ENCODE measurements at places on chromosomes 16 and 17.

DNA sequence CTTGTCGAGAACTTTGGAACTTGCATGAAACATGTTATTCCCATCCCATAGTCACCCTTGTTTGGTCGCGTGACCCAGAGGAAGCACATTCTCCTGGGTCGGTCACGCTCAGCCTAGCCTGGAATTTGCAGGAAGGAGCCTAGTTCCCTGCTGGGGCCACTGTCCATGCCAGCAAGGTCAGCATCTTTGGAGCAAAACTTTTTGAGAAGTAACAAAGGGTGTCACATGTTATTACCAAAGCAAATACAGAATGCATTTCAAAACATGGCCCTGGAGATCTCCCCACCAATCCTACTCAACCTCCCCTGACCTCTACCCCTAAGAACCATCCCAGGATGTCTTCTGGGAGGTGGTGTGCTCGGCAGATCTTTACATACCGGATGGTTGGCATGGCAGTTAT lies 26.2 kb upstream of the IRF8 start:
- DNase-seq, result no peak

GRCh38 chr16:85390511-85391174 lies 222.5 kb upstream of the GSE1 start:
- no peak for DNase-seq

DNA sequence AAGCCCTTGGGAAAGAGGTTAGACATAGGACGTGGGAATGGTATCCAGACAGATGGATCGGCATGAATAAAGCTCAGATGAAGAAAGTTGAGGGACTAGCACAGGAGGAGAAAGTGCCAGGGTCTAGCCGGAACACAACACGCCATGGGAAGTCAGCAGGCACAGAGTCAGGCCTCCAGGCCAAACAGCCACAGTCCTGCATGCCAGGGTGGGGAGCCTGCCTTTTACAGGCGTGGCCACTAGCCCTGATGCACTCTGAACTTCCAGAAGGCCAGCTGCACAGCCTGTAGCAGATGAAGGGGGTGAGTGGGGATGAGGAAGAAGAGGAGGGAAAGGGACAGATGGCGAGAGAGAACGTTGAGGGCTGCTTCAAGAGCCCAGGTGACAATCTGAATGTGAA lies 5.2 kb downstream of the B9D1 start:
- DNase-seq, result no peak

- DNase-seq, result no peak
Measured at GRCh38 chr16:65178151-65178550, 56.3 kb upstream of the CDH11 start.

- no peak for DNase-seq
Measured at GRCh38 chr17:32156656-32157055, 14.4 kb downstream of the RHOT1 start.

- DNase-seq, result no peak
Measured at GRCh38 chr17:2054512-2055291, at the start of gene HIC1. Gene HIC1 (plus strand): TSS chr17:2055103. CDS start chr17:2056691, 1,588 bp downstream.

GRCh38 chr17:76080768-76081287 lies 1.8 kb downstream of the ZACN start:
- no peak for DNase-seq

GRCh38 chr17:56587298-56587697 lies 6.2 kb upstream of the NOG start:
- no peak for DNase-seq

DNA sequence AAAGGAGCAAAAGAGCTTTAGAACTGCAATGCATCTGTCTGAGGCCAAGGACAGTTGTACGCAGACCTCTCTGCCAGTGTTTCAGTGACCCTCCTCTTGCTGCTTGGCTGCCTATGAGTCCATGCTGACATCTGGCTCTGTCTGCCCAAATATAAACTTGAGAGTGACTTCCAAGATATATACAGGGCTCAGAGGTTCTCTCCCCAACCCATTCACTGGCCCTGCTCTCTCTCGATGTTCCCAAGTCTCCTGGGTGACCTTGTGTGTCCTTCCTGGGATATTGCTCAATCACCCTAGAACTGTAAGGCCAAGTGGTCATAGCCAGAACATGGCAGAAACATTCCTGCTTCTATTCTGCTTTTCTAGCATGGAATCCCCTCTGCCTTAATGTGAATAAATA lies 716.3 kb downstream of the WWOX start:
- DNase-seq, result no peak

GRCh38 chr17:33166472-33166871 lies 126.6 kb downstream of the ASIC2 start:
- DNase-seq, result no peak

- no peak for DNase-seq
Measured at GRCh38 chr17:78746949-78747269, 35.2 kb downstream of the CYTH1 start.

DNA sequence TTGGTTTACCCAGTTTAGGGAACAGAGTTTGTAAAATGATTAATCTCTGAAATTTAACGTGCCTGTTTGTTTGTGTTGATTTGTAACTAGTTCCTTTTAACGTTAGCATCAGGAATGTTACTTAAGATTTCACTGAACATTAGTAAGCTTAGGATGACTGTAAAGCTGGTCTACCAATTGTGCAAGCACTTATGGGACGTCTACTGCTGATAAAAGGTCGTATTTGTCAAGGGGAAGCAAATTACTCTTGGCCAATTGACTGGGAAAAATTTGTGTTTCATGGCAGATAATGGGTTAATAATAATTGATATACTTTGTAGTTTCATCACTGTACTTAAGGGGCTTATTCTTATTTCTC lies 11.8 kb downstream of the METTL9 start:
- DNase-seq, result no peak

- DNase-seq, result no peak
Measured at GRCh38 chr17:42697108-42697811, 14.9 kb downstream of the CNTNAP1 start.

GRCh38 chr16:27177031-27177774 lies 26.1 kb upstream of the KDM8 start:
- no peak for DNase-seq

DNA sequence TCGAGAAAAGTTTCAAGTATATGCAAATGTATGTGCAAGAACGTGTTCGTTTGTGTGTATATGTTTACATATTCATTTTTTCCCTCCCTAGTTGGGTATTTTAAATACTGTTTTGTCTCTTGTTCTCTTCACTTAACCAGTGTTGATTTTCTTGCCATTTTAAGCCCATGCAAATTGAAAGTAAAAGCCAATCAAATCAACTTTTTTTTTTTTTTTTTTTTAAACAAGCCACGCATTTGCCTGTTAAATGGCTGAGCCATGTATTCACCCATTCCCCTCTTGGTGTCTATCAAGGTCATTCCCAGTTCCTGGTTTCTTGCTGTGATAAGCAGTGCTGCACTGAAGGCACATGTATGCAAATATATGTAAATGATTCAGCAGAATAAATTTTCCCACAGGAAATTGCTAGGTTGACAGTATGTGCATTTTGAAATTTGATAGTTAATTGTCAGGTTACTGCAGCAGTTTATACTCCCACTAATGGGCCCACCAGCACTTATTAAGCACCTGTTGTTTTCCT lies 12.2 kb downstream of the ABCC1 start:
- DNase-seq, result no peak

DNA sequence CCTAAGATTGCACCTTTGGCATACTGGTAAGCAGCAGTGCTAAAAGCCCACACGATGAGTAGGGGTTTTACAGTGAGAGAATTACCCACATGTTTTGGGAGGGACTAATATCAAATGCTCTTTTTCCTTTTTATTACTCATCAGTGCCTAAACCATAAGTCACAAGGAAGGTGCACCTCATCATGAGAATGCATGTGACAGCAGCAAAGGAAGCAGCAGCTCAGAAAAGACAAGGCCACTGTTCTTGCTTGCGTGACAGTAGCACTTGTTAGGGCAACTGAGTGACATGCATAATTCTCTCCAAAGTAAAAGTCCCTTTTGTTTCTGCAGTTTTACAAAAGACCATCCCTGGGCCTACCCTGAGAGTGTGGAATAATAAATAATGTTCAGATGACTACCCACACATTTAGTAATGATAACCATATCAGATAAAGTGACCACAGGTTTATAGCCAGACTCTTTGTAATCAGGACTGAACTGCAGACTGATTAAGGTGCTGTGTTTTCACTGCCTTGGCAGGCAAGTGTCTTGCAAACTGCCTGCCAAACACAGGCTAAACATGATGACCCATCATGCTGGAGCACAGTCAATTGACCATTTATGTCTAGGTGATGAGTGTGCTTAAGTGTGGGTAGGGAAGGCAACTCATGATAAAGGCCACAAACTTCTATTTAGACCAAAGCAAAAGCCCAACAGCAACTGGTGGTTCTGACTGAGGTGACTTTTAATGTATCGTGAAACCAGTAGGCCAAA lies 1751.4 kb downstream of the TP53TG3F start:
- no peak for DNase-seq

DNA sequence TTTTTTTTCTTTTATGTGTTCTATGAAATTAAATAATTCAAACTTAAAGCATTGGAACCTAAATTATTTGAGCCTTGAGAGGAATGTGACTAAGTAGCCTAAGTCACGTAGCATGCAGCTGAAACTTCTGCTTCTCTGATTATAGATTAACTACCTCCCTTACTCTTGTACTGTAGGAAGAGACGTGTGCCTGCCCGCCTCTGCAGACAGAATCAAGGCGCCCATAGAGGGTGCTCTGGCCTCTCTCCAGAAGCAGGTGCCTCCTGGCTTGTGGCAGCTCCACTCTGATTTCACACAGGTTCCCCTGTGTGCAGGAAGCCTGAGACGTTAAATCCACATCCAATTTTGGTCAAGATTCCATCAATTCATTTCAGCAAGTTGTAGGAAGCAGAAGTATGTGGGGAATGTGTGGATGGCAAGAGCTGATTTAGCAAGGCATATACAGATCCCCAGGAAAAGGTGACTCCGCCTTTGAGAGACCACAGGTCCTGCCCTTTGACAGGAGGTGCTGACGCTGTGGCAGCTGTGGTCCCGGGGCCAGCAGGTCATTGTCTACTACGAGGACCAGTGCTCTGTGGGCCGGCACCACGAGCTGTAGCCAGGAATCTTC lies 1418.8 kb downstream of the CDH11 start:
- no peak for DNase-seq

DNA sequence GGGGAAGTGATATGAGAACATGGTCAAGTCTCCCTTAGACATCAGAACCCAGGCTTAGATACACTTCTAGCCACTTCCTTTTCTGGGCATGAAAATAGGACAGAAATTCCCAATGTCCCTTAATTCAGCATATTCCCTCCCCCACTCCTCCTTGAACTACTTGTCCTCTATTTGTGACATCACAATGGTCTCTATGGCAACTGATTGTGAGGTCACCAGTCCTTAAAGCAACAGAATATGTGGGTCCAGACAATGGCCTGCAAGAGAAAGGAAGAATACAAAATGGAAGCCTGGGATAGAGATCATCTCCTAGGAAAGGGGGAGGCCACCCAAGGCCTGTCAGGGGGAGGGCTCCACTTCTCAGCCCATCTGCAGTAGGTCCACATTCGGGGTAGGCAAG lies 6.7 kb upstream of the SEZ6 start:
- no peak for DNase-seq

- DNase-seq, result no peak
Measured at GRCh38 chr16:8194794-8195193, 395.5 kb downstream of the TMEM114 start.

DNA sequence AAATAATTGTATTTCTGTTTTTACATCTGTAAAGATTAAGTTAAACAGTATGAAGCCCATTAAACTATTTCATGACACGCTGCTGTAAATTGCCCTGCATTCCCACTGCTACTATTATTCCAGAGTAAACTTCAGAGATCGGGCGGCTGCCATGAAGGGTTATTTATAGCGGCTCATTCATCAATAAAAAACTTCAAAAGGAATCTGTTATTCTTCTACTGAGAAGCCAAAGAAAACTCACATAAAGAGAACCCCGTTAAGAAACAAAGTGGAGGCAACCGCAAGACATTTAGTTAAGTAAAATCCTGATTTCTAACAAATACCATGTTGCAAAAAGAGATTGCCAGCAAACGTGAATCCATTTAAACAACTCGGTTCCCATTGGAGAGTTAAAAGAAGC lies 16.4 kb downstream of the FOXL1 start:
- DNase-seq, result no peak

DNA sequence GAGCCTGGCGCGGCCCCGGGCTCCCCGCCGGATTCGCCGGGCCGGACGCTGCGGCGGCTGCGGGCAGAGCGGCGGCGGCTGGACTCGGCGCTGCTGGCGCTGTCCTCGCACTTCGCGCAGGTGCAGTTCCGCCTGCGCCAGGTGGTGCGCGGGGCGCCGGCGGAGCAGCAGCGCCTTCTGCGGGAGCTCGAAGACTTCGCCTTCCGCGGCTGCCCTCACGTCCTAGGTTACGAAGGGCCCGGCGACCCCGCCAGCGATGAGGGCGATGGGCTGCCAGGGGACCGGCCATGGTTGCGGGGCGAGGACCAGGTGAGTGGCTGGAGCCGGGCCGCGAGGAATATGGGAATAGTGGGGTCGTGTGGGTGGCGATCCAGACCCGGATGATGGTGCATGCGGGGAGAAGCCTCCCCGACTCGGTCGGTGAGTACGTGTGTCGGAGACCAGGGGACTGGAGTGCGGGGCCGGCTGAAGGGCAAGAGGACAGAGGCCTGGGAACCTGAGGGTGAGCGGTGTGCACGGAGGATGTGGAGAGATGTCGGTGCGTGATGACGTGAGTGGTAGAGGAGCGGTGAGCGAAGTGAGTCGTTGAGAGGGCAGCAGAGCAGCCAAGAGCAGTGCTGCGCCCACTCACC lies 517 bp downstream of the RUNDC1 start:
- no peak for DNase-seq

DNA sequence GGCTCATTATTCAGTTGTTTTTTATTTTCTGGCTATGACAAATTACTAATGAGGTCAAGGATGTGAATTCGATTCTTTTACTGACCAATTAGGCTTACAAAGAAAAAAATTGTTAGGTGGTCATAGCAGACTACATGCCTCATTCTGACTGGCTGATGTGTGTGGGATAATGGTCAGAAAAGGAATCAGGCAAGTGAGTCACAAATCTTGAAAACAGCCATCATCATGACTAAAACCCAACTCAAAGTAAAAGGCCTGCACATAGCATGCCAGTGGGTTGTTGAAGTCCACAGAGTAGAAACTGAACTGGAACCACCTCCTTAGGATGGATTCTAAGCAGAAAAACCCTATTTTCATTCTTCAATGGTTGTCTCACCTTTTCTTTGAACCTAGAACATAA lies 8.6 kb downstream of the RPGRIP1L start:
- no peak for DNase-seq

DNA sequence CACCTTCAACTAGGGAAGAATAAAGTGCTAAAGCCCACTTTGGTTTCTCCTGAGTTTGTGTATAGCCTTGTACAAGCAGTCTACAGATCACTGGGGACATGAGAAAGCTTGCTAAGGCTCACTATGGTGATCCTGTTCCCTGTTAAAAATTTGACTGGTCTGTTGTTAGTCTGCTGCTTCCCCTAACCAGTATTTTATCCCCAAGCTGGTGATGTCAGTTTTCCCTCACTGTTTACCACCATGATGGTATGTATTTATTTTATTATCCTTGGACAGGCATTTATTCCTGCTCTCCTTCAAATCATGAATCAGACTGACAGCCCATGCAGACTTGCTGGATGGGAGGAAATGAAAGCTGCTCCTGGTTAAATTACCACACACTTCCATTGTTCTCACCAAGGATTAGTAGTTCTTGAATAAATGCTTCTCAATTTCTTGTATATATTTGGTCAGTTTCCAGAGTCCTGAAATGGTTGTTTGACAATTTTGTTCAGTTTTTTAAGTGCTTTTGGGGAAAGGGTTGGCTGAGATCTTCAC lies 99.6 kb downstream of the CA4 start:
- no peak for DNase-seq

- no peak for DNase-seq
Measured at GRCh38 chr17:50908860-50909764, 43.0 kb upstream of the TOB1 start.

Measured in NCI-H187 (cell line).